ENCODE measurements at places on chromosomes 16 and 17. TPM values are rescaled to one million over a fixed set of nuclear protein-coding genes. Genes with fewer than 3 reads are reported as not detected.

The WDR45B gene
- total RNA-seq, result 112 TPM

- no peak overlapping the region for H3K4me3 ChIP-seq
- peaks cover 18% of the 10 kb centered on the region for H3K4me1 ChIP-seq
- H3K36me3 ChIP-seq, result no peaks in the 10 kb centered on the region
- DNase-seq, result no peak
These were observed 2.6 kb downstream of the ATP2A3 start for GRCh38 chr17:3961564-3962047.

The CBFA2T3 gene
- 0.07 TPM for total RNA-seq

DNA sequence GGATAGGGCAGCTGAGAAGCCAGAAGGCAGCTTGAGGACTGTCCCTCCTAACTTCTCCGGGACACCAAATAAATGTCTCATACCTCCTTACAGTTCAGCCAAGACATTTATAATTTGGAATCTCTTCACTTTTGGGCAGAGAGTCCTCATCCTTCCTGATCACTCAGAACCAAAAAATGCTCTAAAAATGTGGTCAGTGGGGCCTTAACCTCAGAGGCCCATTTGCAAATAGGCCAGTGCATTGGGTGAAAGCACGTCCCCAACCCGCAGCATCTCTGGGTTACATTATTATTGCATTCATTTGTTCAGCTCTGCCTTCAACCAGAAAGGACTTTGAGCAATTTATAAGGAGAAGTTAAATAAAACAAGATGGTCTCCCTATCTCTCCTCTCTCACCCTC, 112.4 kb upstream of the IRX3 start:
- no peaks in the 10 kb centered on the region for H3K27me3 ChIP-seq
- no peak overlapping the region for H3K27ac ChIP-seq
- H3K36me3 ChIP-seq, result no peaks in the 10 kb centered on the region
- no peaks in the 10 kb centered on the region for H3K4me1 ChIP-seq
- DNase-seq, result no peak
- H3K4me3 ChIP-seq, result no peak overlapping the region

GRCh38 chr17:77400445-77400870, 259.7 kb downstream of the SEC14L1 start:
- no peaks in the 10 kb centered on the region for H3K4me1 ChIP-seq
- no peaks in the 10 kb centered on the region for H3K27me3 ChIP-seq
- no peak overlapping the region for H3K4me3 ChIP-seq
- no peaks in the 10 kb centered on the region for H3K36me3 ChIP-seq
- no peak for DNase-seq

DNA sequence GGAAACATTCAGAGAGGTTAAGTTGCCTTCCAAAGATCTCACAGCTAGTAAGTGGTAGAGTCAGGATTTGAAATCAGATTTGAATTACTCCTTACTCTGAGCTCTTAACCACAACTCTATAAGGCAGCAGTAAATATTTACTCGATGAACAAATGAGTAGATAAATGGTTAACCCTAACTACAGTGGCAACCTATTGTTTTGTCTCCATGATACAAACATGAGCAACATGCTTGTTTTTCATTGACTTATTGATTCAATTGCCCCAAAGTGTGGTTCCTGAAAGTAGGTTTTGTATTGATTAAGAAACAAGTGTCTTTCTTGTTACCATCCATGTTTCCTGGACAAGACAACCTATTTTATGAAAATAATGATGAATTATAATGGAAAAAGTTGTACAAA, 34.8 kb upstream of the DDX52 start:
- no peak for DNase-seq
- H3K4me1 ChIP-seq, result peaks cover 17% of the 10 kb centered on the region
- H3K27ac ChIP-seq, result peak overlapping the region; percentile 98
- no peaks in the 10 kb centered on the region for H3K36me3 ChIP-seq

The CX3CL1 gene
- total RNA-seq, result 8.5 TPM

DNA sequence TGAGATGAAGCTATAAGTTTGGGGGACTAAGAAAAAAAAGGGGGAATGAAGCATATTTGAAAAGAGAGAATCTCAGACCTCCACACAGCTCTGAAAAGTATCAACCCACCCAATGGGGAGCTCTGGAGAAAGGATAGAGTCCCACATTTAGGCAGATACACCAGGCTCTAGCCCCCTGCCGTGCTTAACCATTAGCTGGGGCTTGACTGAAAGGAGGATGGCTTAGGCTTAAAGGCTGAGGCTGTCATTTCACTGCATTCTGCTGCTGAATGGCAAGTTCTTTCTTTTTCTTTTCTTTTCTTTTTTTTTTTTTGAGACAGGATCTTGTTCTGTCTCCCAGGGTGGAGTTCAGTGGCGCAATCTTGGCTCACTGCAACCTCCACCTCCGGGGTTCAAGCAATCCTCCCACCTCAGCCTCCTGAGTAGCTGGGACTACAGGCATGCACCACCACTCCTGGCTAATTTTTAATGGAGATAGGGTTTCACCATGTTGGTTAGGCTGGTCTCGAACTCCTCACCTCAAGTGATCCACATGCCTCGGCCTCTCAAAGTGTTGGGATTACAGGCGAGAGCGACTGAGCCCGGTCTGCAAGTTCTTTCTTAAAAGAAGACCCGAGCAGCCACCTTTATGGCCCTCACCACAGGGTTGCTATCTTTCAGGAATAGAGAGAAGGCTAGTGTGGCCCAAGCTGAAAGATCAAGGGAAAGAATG, 9.0 kb upstream of the MMP2 start:
- no peak for DNase-seq
- H3K4me1 ChIP-seq, result no peaks in the 10 kb centered on the region
- H3K4me3 ChIP-seq, result no peak overlapping the region

DNA sequence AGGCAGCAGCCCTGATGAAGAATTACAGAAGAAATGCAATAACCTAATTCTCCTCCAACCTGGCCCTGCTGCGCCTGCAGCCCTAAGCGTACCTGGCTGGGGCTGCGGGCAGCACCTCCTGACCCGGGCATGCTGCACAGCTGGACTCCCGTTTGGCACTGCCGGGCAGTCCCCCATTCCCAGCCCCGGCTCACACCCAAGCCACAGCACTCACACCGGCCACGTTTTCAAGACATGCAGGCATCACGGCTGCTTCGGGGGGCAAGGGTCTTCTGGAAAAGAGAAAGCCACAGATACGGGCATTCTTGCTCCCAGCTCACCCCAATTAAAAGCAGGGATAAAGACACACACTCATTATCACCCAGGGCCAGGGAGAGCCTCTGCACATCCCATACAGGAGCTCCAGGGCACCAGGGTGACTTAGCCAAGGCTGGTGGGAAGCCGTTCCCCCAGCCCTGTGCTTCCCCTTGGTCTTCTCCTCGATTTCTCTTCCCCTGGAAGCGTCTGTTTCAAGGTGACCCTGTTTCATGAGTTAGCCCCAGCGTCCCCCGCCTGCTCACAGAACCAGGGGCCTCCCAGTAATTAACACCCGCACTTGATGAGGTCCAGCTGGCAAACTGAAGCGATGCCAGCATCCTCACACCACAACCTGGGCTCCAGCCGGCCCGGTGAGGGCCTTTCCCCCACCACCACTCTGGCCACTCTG, 216.7 kb downstream of the C16orf78 start:
- peaks cover 18% of the 10 kb centered on the region for H3K4me1 ChIP-seq
- no peak overlapping the region for H3K4me3 ChIP-seq
- no peak for DNase-seq
- H3K36me3 ChIP-seq, result no peaks in the 10 kb centered on the region
- no peak overlapping the region for H3K27ac ChIP-seq

- peaks cover 5% of the 10 kb centered on the region for H3K36me3 ChIP-seq
- H3K27me3 ChIP-seq, result no peaks in the 10 kb centered on the region
- no peaks in the 10 kb centered on the region for H3K4me1 ChIP-seq
These were observed 24.8 kb upstream of the ARHGAP23 start for GRCh38 chr17:38403491-38403890.

The OR1A1 gene
- total RNA-seq, result not detected

- H3K27me3 ChIP-seq, result no peaks in the 10 kb centered on the region
- no peak overlapping the region for H3K4me3 ChIP-seq
- no peak overlapping the region for H3K27ac ChIP-seq
- no peaks in the 10 kb centered on the region for H3K4me1 ChIP-seq
These were observed 107.9 kb upstream of the EEF2KMT start for GRCh38 chr16:5205361-5206040.

GRCh38 chr16:78362524-78363135, 263.2 kb downstream of the WWOX start:
- no peaks in the 10 kb centered on the region for H3K36me3 ChIP-seq
- no peaks in the 10 kb centered on the region for H3K27me3 ChIP-seq
- no peak overlapping the region for H3K4me3 ChIP-seq

The CCL22 gene
- not detected for total RNA-seq

DNA sequence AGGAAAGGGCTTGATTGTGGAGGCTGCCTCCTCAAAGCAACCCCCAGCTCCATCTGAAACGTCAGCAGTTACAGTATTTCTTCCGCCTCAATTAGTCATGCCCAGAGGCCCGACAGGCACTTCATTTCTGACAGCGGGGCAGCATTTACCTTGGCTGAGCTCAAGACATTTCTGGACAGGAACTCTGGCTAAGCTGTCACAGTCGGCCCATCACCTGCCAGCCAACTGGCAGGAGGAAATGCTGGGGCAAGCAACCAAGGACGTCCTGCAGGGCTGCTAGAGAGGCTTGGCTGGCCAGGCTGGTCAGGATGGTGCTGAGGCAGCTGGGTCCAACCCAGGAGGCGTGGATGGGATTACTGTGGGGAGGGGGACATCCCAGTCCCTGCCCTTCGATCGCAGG, 27.8 kb downstream of the PLXDC1 start:
- H3K27me3 ChIP-seq, result no peaks in the 10 kb centered on the region
- no peak overlapping the region for H3K4me3 ChIP-seq
- no peaks in the 10 kb centered on the region for H3K4me1 ChIP-seq
- no peak for DNase-seq
- H3K36me3 ChIP-seq, result no peaks in the 10 kb centered on the region

DNA sequence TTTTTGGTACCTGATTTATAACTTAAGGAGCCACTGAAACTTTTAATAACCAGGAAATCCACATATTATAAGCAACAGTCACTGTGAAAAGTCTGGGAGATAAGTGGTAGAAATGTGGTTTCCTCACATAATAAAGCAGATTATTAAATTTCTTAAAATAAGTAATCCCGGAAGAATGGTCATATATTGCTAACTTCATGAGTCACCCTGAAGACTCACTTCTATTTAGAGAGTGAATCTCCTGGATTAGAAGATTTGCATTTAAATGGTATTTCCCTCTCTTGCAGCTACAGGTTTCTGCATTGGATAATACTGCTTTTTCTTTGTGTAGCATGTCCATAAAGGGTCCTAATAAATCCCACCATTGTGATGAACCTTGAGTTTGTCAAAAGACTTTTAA, 1286.8 kb upstream of the CDH8 start:
- no peaks in the 10 kb centered on the region for H3K36me3 ChIP-seq
- H3K4me3 ChIP-seq, result no peak overlapping the region
- DNase-seq, result no peak
- no peaks in the 10 kb centered on the region for H3K4me1 ChIP-seq
- no peaks in the 10 kb centered on the region for H3K27me3 ChIP-seq

GRCh38 chr17:80501741-80502577, 25.6 kb upstream of the NPTX1 start:
- no peak for DNase-seq
- H3K4me1 ChIP-seq, result no peaks in the 10 kb centered on the region
- H3K36me3 ChIP-seq, result no peaks in the 10 kb centered on the region
- no peak overlapping the region for H3K4me3 ChIP-seq
- H3K27me3 ChIP-seq, result peaks cover 9% of the 10 kb centered on the region

The BTBD17 gene
- total RNA-seq, result 1.3 TPM

GRCh38 chr17:17579691-17580090, 11.8 kb downstream of the PEMT start:
- H3K27ac ChIP-seq, result no peak overlapping the region
- no peak overlapping the region for H3K4me3 ChIP-seq
- H3K27me3 ChIP-seq, result no peaks in the 10 kb centered on the region
- peaks cover 40% of the 10 kb centered on the region for H3K4me1 ChIP-seq
- no peaks in the 10 kb centered on the region for H3K36me3 ChIP-seq

The NEUROD2 gene
- total RNA-seq, result not detected

- no peaks in the 10 kb centered on the region for H3K36me3 ChIP-seq
- H3K4me1 ChIP-seq, result peaks cover 3% of the 10 kb centered on the region
- no peak overlapping the region for H3K4me3 ChIP-seq
- H3K27me3 ChIP-seq, result no peaks in the 10 kb centered on the region
- no peak for DNase-seq
- H3K27ac ChIP-seq, result no peak overlapping the region
These were observed 197.7 kb upstream of the CDH5 start for GRCh38 chr16:66168777-66169176.

DNA sequence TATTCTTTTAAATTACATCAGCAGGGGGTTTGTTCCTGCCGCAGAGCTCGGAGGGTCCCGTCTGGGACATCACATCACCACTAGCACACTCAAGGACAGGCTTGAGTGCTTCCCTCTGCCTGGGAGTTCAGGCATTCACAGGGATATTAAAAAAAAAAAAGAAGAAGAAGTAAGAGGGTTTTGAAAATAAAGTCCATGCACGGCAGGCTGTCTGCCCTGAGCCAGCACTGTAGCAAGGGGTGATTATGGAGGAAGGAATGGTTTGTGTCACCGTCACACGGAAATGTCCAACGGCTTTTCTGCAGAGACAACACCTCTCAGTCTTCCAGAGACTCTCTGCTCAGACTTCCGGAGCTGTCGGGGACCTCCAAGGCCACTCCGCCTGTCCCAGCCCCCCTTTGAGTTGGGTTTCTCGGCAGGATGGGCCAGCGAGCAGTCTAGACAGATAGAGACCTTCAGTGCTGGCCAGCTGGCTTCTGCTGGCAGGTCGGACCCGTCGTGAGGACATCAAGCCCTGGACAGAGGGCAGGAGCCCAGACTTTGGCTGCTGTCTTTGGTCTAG, 33.6 kb downstream of the MEOX1 start:
- H3K27me3 ChIP-seq, result no peaks in the 10 kb centered on the region
- H3K4me3 ChIP-seq, result no peak overlapping the region
- DNase-seq, result no peak
- no peaks in the 10 kb centered on the region for H3K36me3 ChIP-seq
- H3K27ac ChIP-seq, result peak overlapping the region; percentile 15

GRCh38 chr16:26550111-26550610, 516.6 kb upstream of the C16orf82 start:
- no peaks in the 10 kb centered on the region for H3K27me3 ChIP-seq
- no peak for DNase-seq
- no peaks in the 10 kb centered on the region for H3K36me3 ChIP-seq

DNA sequence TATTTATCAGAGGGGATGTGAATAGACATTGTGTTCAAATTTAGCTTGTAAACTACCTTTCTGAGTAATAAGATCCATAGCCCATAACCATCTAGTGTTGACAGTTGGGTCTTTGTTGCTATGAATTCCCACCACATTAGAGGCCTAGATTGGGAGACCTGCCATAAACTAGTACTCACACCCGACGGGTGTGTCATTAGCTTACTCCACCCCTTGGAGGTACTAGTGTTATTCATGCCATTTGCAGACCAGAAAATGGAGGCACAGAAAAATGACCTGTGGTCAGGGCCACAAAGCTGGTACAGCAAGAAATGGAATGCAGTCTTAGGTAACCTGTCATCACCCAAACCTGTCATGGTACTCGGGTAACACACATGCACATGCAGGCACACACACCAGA, 41.3 kb upstream of the BCAR1 start:
- H3K4me3 ChIP-seq, result no peak overlapping the region
- H3K4me1 ChIP-seq, result peaks cover 22% of the 10 kb centered on the region
- H3K27ac ChIP-seq, result peak overlapping the region; percentile 87
- no peaks in the 10 kb centered on the region for H3K36me3 ChIP-seq
- H3K27me3 ChIP-seq, result no peaks in the 10 kb centered on the region

GRCh38 chr17:67492251-67492740, 115.2 kb downstream of the PITPNC1 start:
- H3K4me1 ChIP-seq, result peaks cover 9% of the 10 kb centered on the region
- no peak overlapping the region for H3K27ac ChIP-seq
- DNase-seq, result no peak
- H3K36me3 ChIP-seq, result no peaks in the 10 kb centered on the region

GRCh38 chr17:66737524-66737923, 97.4 kb upstream of the CACNG5 start:
- H3K4me1 ChIP-seq, result no peaks in the 10 kb centered on the region
- H3K4me3 ChIP-seq, result no peak overlapping the region
- H3K36me3 ChIP-seq, result no peaks in the 10 kb centered on the region
- H3K27ac ChIP-seq, result no peak overlapping the region

The ARHGAP27 gene
- total RNA-seq, result 27.9 TPM

Data from hepatocyte (in vitro differentiated cells).